ENCODE measurements at places on chromosomes 3 and 15. TPM values are rescaled to one million over a fixed set of nuclear protein-coding genes. Genes with fewer than 3 reads are reported as not detected.

The PLD1 gene
- 3.1 TPM for total RNA-seq

The GNAI2 gene
- 55.5 TPM for total RNA-seq

GRCh38 chr3:12345141-12345561 is 56.3 kb downstream of the PPARG start:
- no peaks in the 10 kb centered on the region for H3K36me3 ChIP-seq
- H3K4me3 ChIP-seq = no peak overlapping the region
- no peak for DNase-seq
- no peak overlapping the region for H3K27ac ChIP-seq
- H3K4me1 ChIP-seq = no peaks in the 10 kb centered on the region
- H3K27me3 ChIP-seq = peaks cover 5% of the 10 kb centered on the region

DNA sequence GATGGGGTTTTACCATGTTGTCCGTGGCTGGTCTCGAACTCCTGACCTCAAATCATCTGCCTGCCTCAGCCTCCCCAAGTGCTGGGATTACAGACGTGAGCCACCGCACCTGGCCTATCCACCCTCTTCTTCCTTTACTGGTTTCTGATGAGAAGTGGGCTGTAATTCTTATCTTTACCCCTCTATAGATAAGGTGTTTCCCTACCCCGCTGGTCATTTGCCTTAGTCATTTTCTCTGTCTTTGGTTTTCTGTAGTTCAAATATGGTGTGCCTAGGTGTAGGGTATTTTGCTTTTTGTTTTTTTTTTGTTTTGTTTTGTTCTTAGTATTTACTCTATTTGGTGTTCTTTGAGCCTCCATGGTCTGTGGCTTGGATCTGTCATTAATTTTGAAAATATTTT is 41.3 kb downstream of the APBA2 start:
- H3K27ac ChIP-seq = no peak overlapping the region
- H3K4me1 ChIP-seq = no peaks in the 10 kb centered on the region
- H3K36me3 ChIP-seq = no peaks in the 10 kb centered on the region
- no peak overlapping the region for H3K4me3 ChIP-seq
- no peaks in the 10 kb centered on the region for H3K27me3 ChIP-seq

- DNase-seq = no peak
- H3K4me1 ChIP-seq = peaks cover 13% of the 10 kb centered on the region
- H3K27ac ChIP-seq = peak overlapping the region; percentile 84
- H3K27me3 ChIP-seq = no peaks in the 10 kb centered on the region
Measured at GRCh38 chr3:25574172-25574765, 90.4 kb downstream of the TOP2B start.

DNA sequence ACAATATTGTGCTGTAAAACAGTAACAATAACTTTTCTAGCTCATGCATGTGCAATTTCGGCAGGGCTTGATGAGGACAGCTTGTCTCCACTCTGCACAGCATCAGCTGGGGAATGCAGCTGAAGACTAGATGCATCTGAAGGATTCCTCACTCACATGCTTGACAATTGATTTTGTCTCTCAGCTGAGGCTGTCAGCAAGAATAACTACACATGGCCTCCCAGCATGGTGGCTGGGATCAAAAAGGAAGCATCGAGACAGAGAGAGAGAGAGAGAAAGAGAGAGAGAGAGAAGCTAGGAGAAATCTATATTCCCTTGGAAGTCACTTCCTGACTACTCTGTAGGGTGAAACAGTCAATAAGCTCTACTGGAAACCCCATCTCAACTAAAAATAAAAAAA is 487.1 kb downstream of the PLOD2 start:
- H3K4me1 ChIP-seq = no peaks in the 10 kb centered on the region
- no peaks in the 10 kb centered on the region for H3K36me3 ChIP-seq
- H3K27ac ChIP-seq = no peak overlapping the region
- DNase-seq = no peak
- no peak overlapping the region for H3K4me3 ChIP-seq

- DNase-seq = no peak
- H3K27ac ChIP-seq = peak overlapping the region; percentile 17
- no peak overlapping the region for H3K4me3 ChIP-seq
- peaks cover 30% of the 10 kb centered on the region for H3K4me1 ChIP-seq
Measured at GRCh38 chr3:16290827-16291196, 25.8 kb downstream of the OXNAD1 start.

The AHSG gene
- total RNA-seq = not detected

The MASP1 gene
- total RNA-seq = 1.8 TPM
